ENCODE measurements at places on chromosomes 1 and 21. TPM values are rescaled to one million over a fixed set of nuclear protein-coding genes. Genes with fewer than 3 reads are reported as not detected.

DNA sequence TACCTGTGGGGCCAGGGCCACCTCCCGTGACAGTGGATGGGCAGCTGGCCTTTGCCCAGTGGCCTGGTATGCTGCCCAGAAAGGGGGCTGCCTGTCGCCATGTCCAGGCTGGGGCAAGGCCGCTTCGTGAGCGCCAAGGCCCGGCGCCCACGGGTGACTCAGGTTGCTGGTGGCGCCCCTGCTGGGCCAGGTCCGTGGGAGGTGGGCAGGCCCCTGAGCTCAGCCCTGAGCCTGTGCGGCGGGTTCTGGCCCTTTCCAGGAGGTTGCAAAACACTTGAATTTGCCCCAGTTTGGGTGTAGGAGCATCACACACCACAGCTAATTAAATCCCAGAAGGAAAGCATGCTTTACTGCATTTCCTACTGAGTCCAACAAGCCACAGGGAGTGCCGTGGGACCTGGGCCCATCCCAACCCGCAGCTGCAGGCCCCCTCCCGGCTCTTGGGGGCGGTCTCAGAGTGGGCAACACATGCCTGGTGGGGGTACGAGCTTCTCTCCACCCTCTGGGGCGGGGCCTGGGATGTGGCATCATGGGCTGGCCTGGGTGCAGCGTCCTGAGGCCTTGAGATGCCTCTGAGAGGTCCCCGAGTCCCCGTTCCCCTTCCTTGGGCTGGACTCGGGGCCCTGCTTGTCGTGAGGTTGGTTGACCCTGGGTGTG lies 159.8 kb downstream of the PEX14 start:
- no peak for DNase-seq

DNA sequence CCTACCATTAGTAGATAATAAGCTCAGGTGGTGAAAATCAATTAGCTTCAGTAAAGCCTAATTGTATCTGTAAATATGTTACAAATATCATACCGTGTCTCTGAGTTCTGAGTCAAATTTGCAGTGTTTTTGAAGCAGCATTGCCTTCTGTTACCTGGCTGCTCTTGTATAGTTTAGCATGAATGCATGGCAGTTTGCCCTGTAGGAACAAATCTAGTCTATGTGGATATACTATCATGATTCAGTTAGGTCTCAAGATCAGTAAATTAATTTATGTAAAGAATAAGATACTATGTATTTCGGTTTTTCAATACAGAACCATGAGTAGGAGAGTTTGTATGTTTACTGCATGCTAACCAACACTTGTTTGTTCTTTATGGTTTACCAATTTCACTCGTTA lies 240.6 kb upstream of the C1orf105 start:
- no peak for DNase-seq

DNA sequence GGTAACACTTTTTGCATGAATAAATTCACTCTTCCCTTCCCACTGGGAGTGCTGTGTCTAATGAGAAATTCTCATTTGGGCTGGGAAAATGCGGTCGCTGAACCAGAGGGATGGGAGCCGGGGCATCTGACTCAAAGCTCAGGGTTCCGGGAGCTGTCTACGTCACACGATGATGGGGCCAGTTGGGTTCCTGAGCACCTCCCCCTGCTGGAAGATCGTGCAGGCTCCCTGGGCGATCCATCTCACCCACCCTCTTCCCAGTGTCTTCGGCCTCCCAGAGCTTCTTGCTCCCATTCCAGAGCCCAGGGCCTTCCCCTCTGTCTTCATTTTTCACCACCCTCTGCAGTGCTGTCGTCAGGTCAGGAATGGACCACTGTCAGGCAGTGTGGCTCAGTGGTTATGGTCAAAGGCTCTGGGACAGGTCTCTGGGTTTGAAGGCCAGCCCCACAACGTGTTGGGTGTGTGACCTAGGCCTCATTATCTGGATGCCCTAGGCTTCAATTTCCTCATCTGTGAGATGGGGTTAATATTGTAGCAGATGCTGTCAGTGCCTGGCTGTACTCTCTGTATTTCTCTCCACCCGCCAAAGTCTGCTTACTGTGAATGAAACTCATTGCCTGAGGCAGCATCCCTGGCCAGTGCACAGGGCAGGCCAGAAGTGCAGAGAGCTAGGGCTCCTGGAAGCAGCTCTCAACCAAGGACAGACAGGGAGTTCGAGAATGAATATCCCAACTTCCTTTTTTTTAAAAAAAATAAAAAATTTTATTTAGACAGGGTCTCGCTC lies 31.8 kb downstream of the IGSF21 start:
- DNase-seq, result no peak

DNA sequence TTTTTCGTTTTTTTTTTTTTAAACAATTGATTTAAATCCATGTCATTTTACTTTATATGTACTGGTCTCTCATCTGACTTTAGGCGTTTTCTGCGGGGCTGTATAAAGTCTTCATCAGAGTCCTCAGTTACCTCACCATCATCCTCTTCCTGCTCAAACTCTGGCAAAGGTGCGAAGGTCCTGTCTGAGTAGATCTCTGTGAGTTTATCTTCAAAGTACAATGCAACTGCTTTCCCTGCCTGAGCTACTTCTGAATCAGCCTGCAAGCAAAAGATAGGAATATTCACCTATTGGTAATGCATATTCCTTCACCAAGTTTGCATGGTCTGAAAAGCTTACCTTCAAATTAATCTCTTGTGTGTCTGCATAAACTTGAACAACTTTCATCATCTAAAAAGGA lies 113.4 kb downstream of the TRIM33 start:
- no peak for DNase-seq

BEND5 gene
- total RNA-seq, result not detected

LRRC71 gene
- not detected for total RNA-seq

DNA sequence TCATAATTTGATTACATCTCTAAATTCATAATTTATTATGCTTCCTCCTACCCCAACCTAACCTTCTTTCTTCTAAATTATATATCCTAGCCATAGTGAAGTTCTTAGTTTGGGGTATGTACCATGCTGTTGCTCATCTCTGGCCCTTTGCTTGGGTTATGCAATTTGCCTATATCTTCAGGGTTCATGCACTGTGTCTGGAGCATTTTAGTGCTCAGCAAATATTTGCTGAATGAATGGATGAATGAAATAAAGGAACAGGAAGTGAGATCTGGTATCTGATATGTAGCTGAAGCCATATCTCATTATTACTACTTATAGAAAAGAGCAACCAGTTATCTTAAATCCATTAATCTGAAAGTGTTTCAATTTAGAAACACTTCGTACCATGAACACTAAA lies 137.6 kb downstream of the GPATCH2 start:
- peak; percentile 47 for DNase-seq

DNA sequence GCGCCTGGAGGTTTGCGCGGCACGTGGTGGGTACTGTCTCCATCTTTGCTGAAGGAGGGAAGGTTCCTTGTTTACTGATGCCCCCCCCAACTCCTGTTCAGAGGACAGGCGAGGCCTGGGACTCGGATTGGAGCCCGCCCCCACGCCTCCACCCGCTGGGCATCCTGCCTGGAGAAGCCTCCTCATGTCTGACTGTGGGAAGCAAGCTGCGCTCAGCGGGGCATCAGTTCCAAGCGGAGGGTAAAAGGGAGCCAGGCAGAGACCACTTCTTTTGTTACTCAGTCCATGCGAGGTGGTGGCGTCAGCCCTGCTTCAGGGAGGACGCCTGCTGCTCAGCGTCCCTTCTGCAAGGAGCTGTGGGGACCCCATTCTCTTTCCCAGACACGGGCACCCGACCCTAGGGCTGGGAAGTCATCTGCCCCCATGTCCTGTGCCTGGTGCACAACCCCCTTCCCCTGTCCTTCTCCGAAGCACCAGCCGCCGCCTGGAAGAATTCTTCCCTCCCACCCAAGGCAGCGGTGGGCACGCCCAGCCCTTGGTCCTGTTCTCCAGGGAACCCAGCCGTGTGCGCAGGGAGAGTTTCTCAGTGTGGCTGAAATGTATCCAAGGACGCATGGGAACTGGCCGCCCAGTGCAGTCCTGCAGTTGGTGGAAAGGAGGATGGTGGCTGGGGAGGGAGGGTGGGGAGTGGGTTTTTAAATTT lies 414.0 kb downstream of the CAMTA1 start:
- no peak for DNase-seq

GRCh38 chr1:245000872-245001188 lies 136.5 kb upstream of the HNRNPU start:
- no peak for DNase-seq

GPX7 gene
- 52.8 TPM for total RNA-seq

GRCh38 chr1:162627662-162628296 lies 4.5 kb upstream of the DDR2 start:
- DNase-seq, result peak; percentile 52

GRCh38 chr1:156898161-156898566 lies 4.6 kb downstream of the PEAR1 start:
- DNase-seq, result peak; percentile 74
